Transverse colon (tissue), 4 donors: ENCODE measurements at places on chromosomes 11 and 22. TPM values are rescaled to one million over a fixed set of nuclear protein-coding genes. Genes with fewer than 3 reads are reported as not detected.

The TNKS1BP1 gene
- 117 TPM for total RNA-seq

GRCh38 chr11:30513087-30513486 is 73.1 kb downstream of the MPPED2 start:
- H3K4me3 ChIP-seq, result no peak overlapping the region
- no peak overlapping the region for H3K27ac ChIP-seq
- no peaks in the 10 kb centered on the region for H3K36me3 ChIP-seq
- no peak for DNase-seq

The RAB39A gene
- total RNA-seq, result not detected

DNA sequence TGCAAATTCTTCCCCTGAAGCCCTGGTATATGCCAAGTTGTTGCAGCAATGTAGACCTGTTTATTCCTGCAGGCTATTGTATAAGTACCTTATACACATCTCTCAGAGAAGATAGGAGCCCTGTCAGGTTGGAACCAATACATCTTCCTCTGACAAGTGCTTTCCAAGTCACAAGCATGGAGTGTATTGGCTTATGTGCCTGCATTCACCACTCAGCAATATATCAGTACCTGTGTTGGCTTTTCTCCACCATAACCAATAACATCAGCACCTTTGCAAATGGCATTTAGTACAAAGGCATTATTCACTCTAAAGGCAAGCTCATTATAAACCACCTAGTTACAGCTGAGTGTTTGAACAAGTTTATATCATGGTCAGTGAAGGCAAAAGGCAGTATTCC is 611.7 kb upstream of the CNTN5 start:
- H3K4me3 ChIP-seq, result no peak overlapping the region
- H3K27me3 ChIP-seq, result no peaks in the 10 kb centered on the region
- no peak overlapping the region for H3K27ac ChIP-seq

- H3K4me3 ChIP-seq, result no peak overlapping the region
- no peaks in the 10 kb centered on the region for H3K36me3 ChIP-seq
- H3K27ac ChIP-seq, result no peak overlapping the region
- no peaks in the 10 kb centered on the region for H3K27me3 ChIP-seq
- no peak for DNase-seq
- H3K4me1 ChIP-seq, result peaks cover 42% of the 10 kb centered on the region
Measured at GRCh38 chr11:12727563-12728211, 53.5 kb downstream of the TEAD1 start.

GRCh38 chr22:36171941-36172340 is 11.4 kb upstream of the APOL3 start:
- DNase-seq, result no peak
- no peaks in the 10 kb centered on the region for H3K36me3 ChIP-seq
- H3K27me3 ChIP-seq, result no peaks in the 10 kb centered on the region
- no peak overlapping the region for H3K27ac ChIP-seq

- no peak for DNase-seq
- no peaks in the 10 kb centered on the region for H3K4me1 ChIP-seq
- peaks cover 5% of the 10 kb centered on the region for H3K27me3 ChIP-seq
- no peak overlapping the region for H3K27ac ChIP-seq
- H3K4me3 ChIP-seq, result no peak overlapping the region
Measured at GRCh38 chr11:133977067-133977677, 20.4 kb upstream of the IGSF9B start.

DNA sequence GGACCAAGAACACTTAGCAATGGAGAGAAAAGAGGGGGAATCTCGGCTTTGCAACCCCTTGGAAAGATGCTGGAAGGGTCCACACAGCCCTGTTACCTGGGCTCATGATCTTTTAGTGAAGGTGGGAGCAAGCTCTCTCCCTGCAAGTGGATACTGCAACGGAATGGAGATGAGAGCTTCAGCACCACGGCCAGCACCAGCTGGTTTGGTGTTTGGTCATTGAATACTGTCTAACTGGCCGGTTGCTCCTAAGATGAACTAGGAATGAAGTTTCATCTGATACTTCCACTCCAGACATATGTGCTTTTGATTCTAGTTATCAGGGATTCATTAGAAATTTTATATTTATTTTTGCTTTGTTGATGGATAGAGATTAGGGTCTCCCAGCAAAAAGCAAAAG is 16.3 kb downstream of the HTR3A start:
- H3K4me3 ChIP-seq, result no peak overlapping the region
- H3K4me1 ChIP-seq, result no peaks in the 10 kb centered on the region
- no peak overlapping the region for H3K27ac ChIP-seq

DNA sequence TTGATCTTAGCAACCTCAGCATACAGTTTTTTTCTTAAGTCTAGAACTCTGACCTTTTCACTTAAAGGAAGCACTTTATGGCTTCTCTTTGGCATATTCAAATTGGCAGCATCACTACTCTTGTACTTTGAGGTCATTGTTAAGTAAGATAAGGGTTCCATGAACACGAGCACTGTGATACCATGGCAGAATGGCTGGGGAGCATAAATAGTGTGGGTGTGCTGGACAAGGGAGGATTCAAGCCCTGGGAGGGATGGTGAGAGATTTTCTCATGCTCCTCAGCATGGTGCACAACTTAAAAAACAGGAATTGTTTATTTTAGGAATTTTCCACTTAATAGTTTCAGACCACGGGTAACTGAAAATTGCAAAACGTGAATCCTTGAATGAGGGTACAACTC is 111.4 kb downstream of the ATXN10 start:
- no peak for DNase-seq
- no peak overlapping the region for H3K4me3 ChIP-seq
- no peak overlapping the region for H3K27ac ChIP-seq
- no peaks in the 10 kb centered on the region for H3K4me1 ChIP-seq
- H3K27me3 ChIP-seq, result no peaks in the 10 kb centered on the region

GRCh38 chr11:66289548-66290329 is 796 bp upstream of the YIF1A start:
- peaks cover 38% of the 10 kb centered on the region for H3K4me1 ChIP-seq
- H3K36me3 ChIP-seq, result no peaks in the 10 kb centered on the region
- peak overlapping the region; percentile 92 for H3K27ac ChIP-seq
- peak overlapping the region; percentile 82 for H3K4me3 ChIP-seq
- peaks cover 40% of the 10 kb centered on the region for H3K27me3 ChIP-seq

The SELENOM gene
- 318 TPM for total RNA-seq

DNA sequence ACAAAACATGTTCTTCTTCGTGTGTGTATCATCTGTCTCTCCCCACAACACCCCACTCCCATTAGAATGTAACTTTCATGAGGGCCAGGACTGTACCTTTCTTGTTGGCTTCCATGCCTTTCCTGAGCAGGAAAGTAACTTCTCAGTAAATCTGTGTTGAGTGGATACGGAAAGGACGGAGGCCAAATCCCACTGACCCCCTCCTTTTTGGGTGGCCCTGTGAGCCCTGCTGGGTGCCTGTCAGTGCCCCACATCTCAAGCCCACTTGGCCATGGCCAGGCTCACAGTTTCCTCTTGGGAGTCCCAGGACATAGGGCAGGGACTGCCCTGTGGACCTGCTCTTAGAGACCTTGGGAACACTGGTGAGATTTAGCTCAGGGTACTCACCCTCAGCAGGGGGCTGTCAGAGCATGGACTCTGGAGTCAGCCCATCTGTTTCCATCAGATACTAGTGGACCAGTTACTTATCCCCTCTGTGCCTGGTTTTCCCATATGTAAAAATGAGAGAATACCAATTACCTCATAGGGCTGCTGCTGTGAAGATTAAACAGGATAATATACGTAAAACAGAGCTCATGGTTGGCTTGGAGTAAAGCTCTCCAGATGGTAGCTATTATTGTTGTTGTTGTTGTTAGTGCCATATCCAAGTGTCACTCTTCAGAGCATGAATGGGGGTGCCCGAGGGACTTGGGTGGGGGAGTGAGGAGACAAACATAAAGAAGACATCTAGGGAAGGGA is 1.0 kb upstream of the C11orf96 start:
- H3K27ac ChIP-seq, result peak overlapping the region; percentile 94
- H3K27me3 ChIP-seq, result peaks cover 65% of the 10 kb centered on the region
- H3K36me3 ChIP-seq, result no peaks in the 10 kb centered on the region
- peak overlapping the region; percentile 54 for H3K4me3 ChIP-seq
- no peaks in the 10 kb centered on the region for H3K4me1 ChIP-seq

- no peak overlapping the region for H3K27ac ChIP-seq
- no peaks in the 10 kb centered on the region for H3K4me1 ChIP-seq
- H3K36me3 ChIP-seq, result no peaks in the 10 kb centered on the region
- DNase-seq, result no peak
- no peaks in the 10 kb centered on the region for H3K27me3 ChIP-seq
Measured at GRCh38 chr11:114064216-114064615, 4.7 kb downstream of the ZBTB16 start.

DNA sequence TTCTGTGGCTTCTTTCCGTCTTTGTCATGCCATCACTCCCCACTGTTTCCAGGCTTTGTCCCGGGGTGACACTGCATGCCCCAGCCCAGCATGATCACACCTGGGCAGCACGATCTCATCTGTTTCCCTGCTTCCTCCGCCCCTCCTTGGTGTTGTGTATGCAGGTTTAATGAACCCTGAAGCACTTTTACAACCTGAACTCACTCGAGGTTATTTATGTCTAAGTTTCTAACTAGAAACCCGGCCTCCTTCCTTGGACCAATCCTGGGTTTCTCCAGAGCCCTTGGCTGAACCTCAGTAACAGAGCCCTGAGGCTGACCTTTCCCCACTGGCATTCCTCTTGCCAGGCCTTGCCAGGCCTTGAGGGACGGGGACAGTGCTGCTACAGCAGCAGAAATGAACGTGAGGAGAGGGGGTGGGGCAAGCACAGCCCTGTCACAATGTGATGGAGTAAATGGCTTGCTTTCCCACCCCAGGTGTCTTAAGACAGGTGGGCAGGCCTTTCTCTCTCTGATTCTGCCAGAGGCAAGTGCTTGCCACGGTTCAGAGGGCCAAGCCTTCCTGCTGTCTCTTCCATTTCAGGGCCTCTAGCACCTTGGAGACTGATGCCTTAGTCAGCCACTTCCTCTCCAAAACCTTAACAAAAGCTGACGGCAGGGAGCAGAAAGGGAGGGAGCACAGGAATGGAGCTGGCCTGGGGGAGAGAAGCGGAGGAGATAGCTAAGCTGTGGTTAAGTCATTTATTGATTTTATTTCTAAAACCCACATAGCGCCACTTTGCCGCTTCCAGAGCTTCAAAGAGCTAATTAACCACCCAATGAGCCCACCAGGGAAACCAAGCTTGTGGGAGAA is 3.1 kb upstream of the PYGM start:
- no peak overlapping the region for H3K4me3 ChIP-seq
- peaks cover 22% of the 10 kb centered on the region for H3K4me1 ChIP-seq
- no peaks in the 10 kb centered on the region for H3K27me3 ChIP-seq

DNA sequence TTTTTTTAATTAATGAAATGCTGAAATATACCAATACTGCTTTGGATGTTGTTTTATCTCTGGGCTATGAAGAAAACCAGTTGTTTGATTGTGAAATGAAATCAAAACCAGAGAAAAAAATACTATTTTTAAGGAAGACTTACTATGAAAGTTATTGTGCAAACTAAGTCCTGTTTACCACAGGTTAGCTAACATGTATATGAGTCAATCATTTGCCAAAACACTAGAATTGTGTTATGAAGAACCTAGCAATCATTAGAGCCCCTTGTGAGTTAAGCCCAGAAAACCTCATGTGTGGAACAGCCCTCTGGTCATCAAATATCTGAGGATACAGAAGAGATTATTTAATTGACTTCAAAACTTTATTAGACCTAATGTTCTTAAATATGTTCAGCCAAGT is 83.7 kb downstream of the FAT3 start:
- no peak for DNase-seq
- H3K4me3 ChIP-seq, result no peak overlapping the region
- no peak overlapping the region for H3K27ac ChIP-seq
- no peaks in the 10 kb centered on the region for H3K27me3 ChIP-seq
- H3K4me1 ChIP-seq, result no peaks in the 10 kb centered on the region

DNA sequence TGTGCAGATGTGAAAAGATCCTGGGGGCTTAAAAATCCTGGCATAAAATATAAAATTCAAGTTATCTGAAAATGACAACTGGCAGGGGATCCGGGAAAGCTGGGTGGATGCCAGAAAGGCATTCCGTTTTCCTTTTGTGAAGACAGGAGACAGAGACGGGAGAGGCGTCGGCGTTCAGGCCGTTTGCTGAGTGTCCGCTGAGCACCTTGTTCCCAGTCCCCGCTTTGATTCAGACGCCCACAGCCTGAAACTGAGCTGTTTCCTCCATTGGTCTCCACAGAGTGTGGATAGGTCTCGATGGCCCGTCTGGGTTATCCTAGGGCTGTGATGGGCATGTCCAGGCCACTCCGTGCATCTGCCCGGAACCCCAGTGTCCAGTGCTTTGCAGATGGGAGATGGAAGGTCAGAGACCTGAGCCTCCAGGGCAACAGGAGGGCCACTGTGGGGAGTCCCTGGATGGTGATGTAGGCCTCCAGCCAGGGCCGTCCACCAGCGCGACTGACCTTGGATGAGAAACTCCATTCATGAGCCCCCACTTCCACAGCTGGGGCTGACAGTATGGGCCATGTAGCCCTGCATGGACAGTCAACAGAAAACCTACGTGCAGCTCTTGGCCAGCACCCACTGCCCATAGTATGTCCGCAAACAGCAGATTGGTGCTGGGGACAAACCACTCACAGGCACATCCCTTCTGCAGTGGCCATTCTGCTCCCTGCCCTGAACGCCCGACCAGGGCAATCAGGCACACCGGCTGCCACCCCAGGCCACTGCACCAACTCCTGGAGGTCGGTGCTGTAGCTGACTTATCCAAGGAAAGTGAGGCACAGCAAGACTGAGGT is 11.6 kb downstream of the MRGPRF start:
- H3K27ac ChIP-seq, result peak overlapping the region; percentile 98
- peak; percentile 7 for DNase-seq
- H3K36me3 ChIP-seq, result no peaks in the 10 kb centered on the region
- H3K27me3 ChIP-seq, result no peaks in the 10 kb centered on the region

The BAIAP2L2 gene
- 117 TPM for total RNA-seq

The GSTT2B gene
- total RNA-seq, result not detected

DNA sequence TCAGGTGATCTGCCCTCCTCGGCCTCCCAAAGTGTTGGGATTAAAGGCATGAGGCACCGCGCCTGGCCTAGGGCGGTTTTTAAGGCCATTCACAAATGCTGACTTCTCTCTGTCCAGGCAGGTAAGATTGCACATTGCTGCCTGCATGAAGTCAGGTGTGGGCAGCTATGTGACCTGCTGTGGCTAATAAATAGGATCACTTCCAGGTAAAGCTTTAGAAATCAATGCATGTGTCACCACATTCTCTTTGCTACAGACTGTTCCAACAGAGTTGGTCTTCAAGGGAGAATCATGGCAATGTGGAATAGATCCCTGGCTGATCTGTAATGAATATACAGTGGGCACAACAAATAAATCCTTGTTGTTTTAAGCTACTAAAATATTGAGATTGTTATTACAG is 260.3 kb upstream of the PITPNB start:
- H3K27ac ChIP-seq, result no peak overlapping the region
- H3K27me3 ChIP-seq, result no peaks in the 10 kb centered on the region
- H3K36me3 ChIP-seq, result no peaks in the 10 kb centered on the region
- no peak for DNase-seq

GRCh38 chr22:30605449-30606110 is 1.4 kb upstream of the TCN2 start:
- peak overlapping the region; percentile 80 for H3K27ac ChIP-seq
- H3K4me3 ChIP-seq, result no peak overlapping the region
- peak; percentile 78 for DNase-seq
- H3K4me1 ChIP-seq, result peaks cover 47% of the 10 kb centered on the region

The FIBIN gene
- 15.2 TPM for total RNA-seq

The HBE1 gene
- not detected for total RNA-seq

The TTC28 gene
- total RNA-seq, result 16.8 TPM
